ENCODE measurements at places on chromosomes 2 and 18. TPM values are rescaled to one million over a fixed set of nuclear protein-coding genes. Genes with fewer than 3 reads are reported as not detected.

Gene TSHZ1
- 6.3 TPM for total RNA-seq

Gene CPO
- not detected for total RNA-seq

Gene MOGAT1
- total RNA-seq: not detected

Gene ADAM17
- 106 TPM for total RNA-seq

GRCh38 chr2:114160263-114160981 is 270.5 kb downstream of the ACTR3 start:
- no peak for DNase-seq

DNA sequence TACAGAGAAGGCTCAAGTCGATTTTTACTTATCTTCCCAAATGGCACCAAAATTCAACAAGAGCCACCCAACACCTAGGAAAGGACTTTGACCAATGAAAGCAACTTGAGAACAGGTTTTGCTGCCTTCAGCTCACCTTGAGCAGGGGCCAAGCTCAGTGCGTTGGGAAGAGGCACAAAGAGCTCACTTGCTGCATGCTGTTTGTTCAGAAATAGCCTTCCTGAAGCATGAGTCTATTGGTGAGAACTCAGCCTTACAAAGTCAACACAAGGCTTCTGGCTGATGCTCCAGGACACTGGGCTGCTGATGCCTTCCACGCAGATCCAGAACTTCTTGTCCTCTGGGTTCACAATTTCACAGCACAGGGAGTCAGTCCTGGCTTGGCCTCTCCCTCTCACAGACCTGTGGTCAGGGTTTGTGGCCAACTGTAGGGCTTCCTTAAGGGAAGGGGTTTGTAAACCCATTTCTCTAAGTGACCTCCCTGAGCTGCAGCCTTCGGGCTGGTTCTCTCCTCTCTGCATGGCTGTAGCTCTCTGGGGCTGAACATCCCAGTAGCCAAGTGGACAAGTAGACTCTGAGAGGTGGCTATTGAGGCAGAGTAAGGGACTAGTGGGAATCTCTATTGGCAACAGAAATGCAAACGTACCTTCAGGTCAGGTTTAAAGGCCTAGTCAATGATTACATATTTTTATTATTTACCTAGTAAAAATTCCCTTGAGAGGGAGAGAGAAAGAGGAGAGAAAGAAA is 124.7 kb upstream of the GATA6 start:
- no peak for DNase-seq

GRCh38 chr18:63904694-63905093 is 3.1 kb upstream of the SERPINB10 start:
- no peak for DNase-seq

DNA sequence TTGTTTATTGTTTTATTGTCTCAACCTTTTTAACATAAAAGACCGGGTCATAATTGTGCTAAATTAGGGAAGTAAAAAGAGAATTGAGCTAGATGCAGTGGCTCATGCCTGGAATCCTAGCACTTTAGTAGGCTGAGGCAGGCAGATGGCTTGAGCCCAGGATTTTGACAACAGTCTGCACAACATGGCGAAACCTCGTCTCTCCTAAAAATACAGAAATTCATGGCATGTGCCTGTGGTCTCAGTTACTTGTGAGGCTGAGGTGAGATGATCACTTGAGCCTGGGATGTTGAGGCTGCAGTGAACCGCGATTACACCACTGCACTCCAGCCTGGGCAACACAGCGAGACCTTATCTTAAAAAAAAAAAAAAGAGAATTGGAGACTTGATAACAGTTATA is 104.2 kb upstream of the TTC27 start:
- DNase-seq: no peak

GRCh38 chr18:55093295-55093694 is 134.0 kb upstream of the CCDC68 start:
- DNase-seq: no peak

GRCh38 chr18:29003194-29003593 is 826.3 kb upstream of the CDH2 start:
- no peak for DNase-seq

- DNase-seq: no peak
Measured at GRCh38 chr2:163610817-163611556, 124.8 kb downstream of the FIGN start.

- no peak for DNase-seq
Measured at GRCh38 chr2:97969081-97970067, 26.4 kb downstream of the TMEM131 start.

DNA sequence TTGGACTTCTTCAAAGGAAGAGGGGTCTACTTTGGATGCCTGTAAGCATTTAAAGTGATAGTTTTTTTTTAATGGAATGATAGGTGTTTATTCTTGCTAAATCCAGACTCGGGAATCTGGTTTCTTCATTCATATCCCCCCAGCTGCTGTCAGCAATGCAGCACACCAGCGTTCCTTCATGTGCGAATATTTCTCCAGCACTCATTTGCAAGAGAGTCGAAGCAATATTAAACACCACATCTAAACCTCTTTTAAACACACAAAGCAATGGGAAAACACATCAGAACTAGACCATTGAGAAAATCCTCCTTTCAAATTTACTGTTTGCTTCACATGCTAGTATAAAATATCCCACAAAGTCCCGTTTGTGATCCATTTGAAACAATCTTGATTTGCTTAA is 563.7 kb downstream of the ARHGAP15 start:
- DNase-seq: no peak

All from NCI-H460 (cell line).